Cardiac atrium fibroblast (primary cell): ENCODE measurements at places on chromosomes 3 and 15. TPM values are rescaled to one million over a fixed set of nuclear protein-coding genes. Genes with fewer than 3 reads are reported as not detected.

Gene GP5
- total RNA-seq, result under 0.01 TPM in 1 of 2 replicates, not detected in the other

Gene UCN2
- total RNA-seq, result 1.6 and 1.9 TPM in 2 replicates

Gene PLS1
- 0.16 TPM in 1 of 2 replicates, not detected in the other for total RNA-seq

Gene PLA2G4E
- total RNA-seq, result not detected in 2 replicates

Gene RTP3
- not detected in 2 replicates for total RNA-seq

Gene GPR15
- not detected in 2 replicates for total RNA-seq

Gene C3orf80
- 0.18 and 0.81 TPM in 2 replicates for total RNA-seq

Gene PCSK6
- total RNA-seq, result 5.6 and 12.6 TPM in 2 replicates

Gene TWF2
- total RNA-seq, result 113 and 128 TPM in 2 replicates

Gene C3orf20
- not detected in 2 replicates for total RNA-seq

Gene MEIS2
- 59.9 and 67.9 TPM in 2 replicates for total RNA-seq

Gene ATP2B2
- total RNA-seq, result not detected in 2 replicates

Gene SAMMSON
- 0.16 TPM in 1 of 2 replicates, not detected in the other for total RNA-seq

Gene PIERCE2
- total RNA-seq, result 0.18 and 3.7 TPM in 2 replicates

Gene TOPBP1
- total RNA-seq, result 15.5 and 21.4 TPM in 2 replicates

Gene DPPA4
- not detected in 2 replicates for total RNA-seq

Gene XCR1
- not detected in 2 replicates for total RNA-seq

Gene GP9
- total RNA-seq, result not detected in 2 replicates

Gene CDHR4
- total RNA-seq, result not detected in 2 replicates

Gene KCNH8
- total RNA-seq, result not detected in 2 replicates

Gene ZWILCH
- 8.3 and 13.3 TPM in 2 replicates for total RNA-seq

Gene ONECUT1
- not detected in 2 replicates for total RNA-seq

Gene CASR
- total RNA-seq, result not detected in 2 replicates

Gene CFAP100
- not detected in 2 replicates for total RNA-seq

Gene SLC24A5
- total RNA-seq, result not detected in 2 replicates

Gene GOLGB1
- 28.3 and 28.4 TPM in 2 replicates for total RNA-seq

Gene STRIT1
- not detected in 2 replicates for total RNA-seq

Gene SENP2
- 27.4 and 30.9 TPM in 2 replicates for total RNA-seq

Gene ZNF502
- total RNA-seq, result 3.6 and 5.4 TPM in 2 replicates

Gene FAM131A
- 15.9 and 24.2 TPM in 2 replicates for total RNA-seq

Gene BHLHE40
- 30.5 and 33.9 TPM in 2 replicates for total RNA-seq

Gene RETNLB
- total RNA-seq, result not detected in 2 replicates

Gene CFAP91
- not detected in 2 replicates for total RNA-seq

Gene SPSB4
- not detected in 2 replicates for total RNA-seq

Gene LRTM1
- total RNA-seq, result not detected in 2 replicates

Gene MEX3B
- total RNA-seq, result 7.4 and 11.5 TPM in 2 replicates

Gene LRRIQ4
- total RNA-seq, result not detected in 2 replicates

Gene MINAR1
- total RNA-seq, result 0.36 and 0.49 TPM in 2 replicates

Gene CLDN16
- not detected in 2 replicates for total RNA-seq

Gene COL6A5
- total RNA-seq, result not detected in 2 replicates

Gene DVL3
- total RNA-seq, result 30.7 and 34.8 TPM in 2 replicates

Gene STAC
- 0.18 and 0.32 TPM in 2 replicates for total RNA-seq

Gene GADL1
- total RNA-seq, result not detected in 2 replicates

Gene EPHA3
- 5.2 and 5.5 TPM in 2 replicates for total RNA-seq

Gene RTP1
- total RNA-seq, result not detected in 2 replicates

Gene ZDHHC23
- total RNA-seq, result 1.1 and 2.9 TPM in 2 replicates

Gene SERPINI1
- total RNA-seq, result 2.3 and 5.5 TPM in 2 replicates

Gene SCAMP5
- 2.1 and 4.7 TPM in 2 replicates for total RNA-seq
